DMS153 (cell line): ENCODE measurements at places on chromosomes 6 and 20.
A peak's percentile ranks its signal among the peaks of the same experiment; 100 is the strongest.

DNA sequence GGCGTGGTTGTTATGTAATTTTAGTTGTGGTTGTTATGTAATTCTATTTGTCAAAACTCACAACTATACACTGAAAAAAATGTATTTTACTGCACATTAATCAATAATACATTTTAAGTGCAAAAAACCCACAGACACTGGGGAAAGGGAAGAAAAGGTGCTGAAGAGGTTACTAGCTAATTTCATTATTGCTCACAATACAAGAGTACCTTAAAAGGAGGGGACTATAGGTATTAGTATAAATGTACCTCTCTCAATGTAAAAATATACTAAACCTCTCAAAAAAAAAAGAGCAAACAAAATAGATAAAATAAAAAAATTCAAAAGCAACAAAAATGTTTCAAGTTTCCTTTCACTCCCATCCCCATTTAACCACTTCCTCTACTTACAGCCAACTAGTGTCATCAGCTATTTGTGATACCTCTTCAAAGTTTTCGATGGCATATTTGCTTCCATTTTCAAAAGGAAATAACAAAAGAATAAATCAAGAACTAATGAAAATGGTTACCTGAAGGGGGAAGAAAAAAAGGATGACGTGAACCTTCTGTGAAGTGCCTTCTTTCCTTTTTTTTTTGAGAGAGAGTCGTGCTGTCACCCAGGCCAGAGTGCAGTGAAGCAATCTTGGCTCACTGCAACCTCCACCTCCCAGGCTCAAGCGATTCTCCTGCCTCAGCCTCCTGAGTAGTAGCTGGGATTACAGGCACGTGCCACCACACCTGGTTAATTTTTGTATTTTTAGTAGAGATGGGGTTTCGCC lies 30.2 kb downstream of the RANBP9 start:
- DNase-seq, result no peak

GRCh38 chr6:87808005-87808757 lies 106.1 kb upstream of the AKIRIN2 start:
- peak; percentile 59 for DNase-seq

DNA sequence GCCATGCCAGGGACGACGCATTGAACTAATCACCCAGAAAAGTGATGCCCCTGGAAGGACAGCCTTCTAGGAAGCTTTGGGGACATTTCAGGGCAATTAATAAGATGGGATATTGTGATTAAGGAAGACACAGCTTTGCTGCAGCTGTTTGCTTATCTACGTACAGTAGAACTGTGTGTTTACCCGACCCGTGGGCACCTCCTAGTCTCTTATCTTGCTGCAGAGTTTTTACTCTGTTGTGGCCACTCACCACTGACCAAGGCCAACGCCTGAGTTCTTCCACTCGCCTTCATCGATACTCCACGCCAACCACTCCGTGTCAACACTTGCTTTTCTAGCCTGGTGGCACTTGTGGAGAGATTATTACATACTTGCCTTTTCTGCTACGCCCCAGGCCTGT lies 105.9 kb upstream of the MLN start:
- DNase-seq, result no peak

DNA sequence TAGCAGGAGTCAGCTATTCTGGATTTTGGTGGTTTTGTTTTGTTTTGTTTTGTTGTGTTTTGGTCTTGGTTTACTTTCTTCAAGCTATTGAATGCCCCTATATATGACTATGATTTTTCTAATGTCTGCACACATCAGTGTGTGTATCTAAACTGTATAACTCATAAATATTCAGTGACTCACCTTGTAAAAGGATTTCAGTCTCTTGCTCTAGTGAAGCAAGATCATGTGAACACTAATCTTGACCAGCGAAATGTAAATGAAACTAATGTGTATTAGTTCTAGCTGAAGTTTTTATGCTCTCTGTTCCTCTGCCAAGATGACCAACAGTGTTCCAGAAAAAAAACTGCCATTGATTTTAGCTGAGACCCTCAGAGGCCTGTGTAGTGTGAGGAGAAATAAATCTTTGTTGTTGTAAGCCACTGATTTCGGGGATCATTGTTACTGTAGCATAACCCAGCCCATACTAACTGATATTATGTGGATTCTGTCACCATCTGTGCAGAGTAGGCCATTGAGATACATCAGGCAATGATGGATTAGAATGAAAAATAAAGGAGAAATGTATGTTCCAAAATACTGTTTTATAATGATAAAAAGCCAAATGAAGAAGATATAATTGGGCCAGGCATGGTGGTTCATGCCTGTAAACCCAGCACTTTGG lies 11.5 kb upstream of the BTBD9 start:
- DNase-seq, result no peak

DNA sequence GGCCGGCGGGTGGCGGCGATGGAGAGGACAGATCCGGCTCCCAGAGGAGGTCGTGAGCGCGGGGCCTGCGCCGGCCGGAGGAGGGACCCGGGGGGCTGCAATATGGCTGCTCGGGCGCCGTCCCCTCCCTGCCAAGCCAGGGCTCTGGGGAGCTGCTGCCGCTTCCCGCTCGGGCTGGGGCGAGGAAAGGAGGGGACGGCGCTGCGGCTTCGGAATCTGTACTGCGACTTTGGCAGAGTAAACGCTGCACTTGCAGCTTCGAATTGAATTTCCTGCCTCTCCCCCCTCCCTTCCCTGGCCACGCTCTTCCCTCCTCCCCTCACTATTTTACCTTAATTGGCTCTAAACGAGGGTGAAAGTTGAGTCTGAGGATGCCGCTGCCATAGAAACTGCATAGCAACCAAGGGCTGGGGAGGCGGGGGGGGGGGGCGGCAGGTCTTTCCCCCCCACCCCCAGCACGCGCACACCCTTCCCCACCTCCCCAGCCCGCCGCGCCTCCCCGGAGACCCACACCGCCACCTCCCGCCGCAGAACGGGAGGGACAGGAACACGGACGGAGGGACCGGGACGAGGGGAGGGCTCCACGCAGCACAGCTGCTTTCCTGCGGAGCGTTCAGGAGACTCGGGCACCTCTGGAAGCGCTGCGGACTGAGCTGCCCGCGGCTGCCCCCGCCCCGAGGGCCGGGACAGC lies 93.9 kb downstream of the RNASET2 start:
- no peak for DNase-seq

DNA sequence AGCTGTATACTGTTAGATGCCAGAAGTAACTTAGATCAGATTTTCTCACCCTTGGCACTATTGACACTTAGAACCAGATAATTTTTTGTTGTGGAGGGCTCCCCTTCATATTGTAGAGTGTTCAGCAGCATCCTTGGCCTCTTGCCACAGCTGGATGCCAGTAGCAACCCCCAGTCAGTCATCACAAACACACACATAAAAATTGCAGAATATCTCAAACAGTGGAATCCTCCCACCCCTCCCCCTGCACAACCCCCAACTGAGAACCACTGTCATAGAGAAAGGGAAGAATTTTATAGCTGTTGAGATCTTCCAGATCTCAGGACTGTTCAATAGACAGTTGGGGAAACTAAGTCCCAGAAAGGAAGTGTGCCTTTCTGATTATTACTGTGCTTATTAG lies 81.2 kb upstream of the VSTM2L start:
- no peak for DNase-seq

GRCh38 chr20:21099751-21100577 lies 6.2 kb downstream of the LINC00237 start:
- no peak for DNase-seq

DNA sequence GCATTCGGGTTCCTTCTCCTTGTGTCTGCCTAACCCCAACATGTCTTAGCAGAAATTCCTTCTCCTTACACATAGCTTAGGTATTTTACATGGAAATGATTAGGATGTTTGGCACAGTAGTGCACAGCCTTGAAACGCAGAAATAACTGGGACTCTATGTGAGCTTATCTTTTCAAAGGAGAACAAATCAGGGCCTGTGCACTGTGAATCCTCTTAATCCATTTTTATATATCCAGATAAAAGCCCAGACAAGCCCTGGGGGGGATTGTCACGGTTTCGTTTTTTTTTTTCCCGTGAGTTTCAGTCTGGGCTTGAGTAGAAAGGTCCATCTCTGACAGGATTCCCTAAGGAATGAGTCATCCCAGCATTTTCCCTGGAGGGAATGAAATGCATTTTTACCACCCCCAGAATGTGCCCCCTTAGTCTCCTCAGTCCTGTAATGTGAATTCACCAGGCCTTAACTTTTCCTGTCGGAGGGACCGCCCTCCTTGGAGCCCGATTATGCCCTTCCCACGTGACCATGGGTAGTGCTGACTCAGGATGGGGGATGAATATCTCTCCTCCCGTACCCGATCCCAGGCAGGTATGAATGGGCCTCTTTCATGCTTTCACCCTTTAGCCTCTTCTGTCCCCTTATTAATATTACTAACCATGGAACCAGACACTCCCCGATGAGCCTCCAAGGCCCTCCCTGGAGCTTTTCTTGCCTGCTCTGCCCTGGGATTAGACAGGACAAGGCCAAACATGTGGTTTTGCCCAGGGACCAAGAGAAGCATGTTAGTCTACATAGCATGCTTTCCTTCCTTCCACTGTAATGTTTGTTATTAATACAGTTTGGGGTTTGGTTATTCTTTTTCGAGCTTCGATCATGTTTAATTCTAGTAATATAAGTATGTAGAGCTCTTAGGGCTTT lies 23.9 kb upstream of the NAA20 start:
- no peak for DNase-seq

- DNase-seq, result no peak
Measured at GRCh38 chr20:44390280-44390679, 34.8 kb downstream of the HNF4A start.

DNA sequence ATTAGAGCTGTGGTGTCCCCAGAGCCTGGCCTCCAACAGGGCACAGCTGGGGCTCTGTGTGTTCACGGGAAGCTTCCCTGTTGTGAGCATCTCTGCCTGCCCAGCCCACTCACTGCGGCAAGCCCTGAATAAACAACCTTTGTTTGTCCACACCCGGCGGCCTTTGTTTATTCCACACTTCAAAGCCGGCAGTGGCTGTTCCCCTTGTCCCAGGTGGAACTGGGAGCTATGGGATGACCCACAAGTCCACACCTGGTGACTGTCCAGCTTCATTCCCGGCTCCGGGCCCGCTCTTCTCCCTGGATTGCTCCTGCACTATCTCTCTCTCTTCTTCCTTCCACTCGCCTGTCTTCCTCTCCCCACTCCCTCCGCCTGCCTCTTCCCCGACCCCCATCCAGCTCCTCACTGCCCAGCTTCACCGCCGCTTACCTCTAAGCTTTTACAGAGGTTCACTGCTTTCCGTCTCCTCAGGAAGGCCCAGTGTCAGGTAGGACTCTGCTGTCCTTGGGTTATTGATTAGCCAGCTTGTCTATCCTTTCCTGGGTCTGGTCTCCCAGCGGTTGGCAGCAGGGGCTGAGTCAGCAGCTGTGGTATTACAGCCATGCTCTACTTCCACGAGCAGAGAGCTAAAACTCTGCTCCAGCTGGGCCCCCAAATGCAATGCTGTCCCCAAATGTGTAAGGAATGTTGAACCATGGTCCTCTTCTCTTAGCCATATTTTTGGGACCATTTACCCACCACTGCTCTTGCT lies 17.8 kb downstream of the DACT2 start:
- DNase-seq, result peak; percentile 75

GRCh38 chr20:38499366-38499765 lies 26.7 kb downstream of the RALGAPB start:
- DNase-seq, result no peak

- DNase-seq, result no peak
Measured at GRCh38 chr6:10320291-10320690, 94.6 kb downstream of the TFAP2A start.

GRCh38 chr6:113375950-113376846 lies 480.9 kb upstream of the MARCKS start:
- DNase-seq, result no peak
